ENCODE measurements at places on chromosomes 6 and 20. TPM values are rescaled to one million over a fixed set of nuclear protein-coding genes. Genes with fewer than 3 reads are reported as not detected.

DNA sequence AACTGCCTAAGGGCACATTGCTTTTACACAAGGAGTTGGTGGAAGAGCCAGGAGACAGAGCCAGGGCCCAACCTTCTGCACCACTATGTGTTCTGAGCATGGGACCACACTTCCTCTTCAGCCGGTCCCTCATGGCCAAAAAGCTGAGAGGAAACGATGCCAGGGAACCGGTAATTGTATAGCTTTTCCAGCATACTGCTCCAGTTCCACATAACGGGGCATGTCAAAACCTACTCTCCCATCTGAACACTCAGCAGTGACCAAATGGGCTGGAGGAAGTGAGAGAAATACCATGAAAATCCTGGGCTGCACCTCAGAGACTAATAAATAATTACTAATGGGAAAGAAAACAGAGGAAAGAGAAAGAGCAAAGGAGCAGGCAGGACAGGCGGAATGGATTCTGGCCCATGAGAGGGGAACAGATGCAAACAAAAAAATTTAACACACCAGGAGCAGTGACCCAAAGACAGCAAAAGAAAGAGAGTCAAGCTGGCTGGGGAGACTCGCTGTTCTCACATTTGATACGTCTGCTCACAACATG, 52.0 kb upstream of the BMP2 start:
- H3K4me1 ChIP-seq: peaks cover 8% of the 10 kb centered on the region
- no peak overlapping the region for H3K27ac ChIP-seq
- DNase-seq: no peak
- no peaks in the 10 kb centered on the region for H3K27me3 ChIP-seq

DNA sequence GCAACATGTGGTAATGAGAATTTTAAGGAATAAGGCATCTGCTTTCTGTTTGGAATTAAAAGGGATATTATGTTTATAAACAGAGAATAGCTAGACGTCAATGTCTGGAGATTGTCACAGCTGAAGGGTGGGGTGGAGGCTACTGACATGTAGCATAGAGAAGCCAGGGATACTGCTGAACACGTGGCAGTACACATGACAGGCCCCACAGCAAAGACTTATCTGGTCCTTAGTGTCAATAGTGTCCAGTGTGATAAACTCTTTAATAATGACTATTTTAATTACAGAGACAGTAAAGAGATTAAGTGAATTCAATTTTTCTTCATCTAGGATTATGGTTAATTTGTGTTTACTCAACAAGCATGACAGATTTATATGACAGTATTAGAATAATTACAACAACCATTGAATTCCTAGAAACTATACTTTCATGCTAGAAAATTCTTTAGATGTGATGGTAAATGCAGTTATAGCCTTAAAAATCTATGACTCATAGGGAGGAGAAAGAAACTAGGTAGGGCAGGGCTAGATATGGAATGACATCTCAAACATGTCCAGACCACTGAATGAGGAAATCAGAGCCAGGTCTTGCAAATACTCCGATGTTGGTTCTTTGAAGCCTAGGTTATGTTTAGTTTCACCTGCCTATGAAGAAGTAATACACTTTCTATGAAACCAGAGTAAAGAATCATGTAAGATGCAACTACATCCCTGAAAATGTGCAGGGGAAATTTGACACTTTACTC, 399.5 kb downstream of the PHF3 start:
- DNase-seq: no peak
- no peak overlapping the region for H3K27ac ChIP-seq
- no peaks in the 10 kb centered on the region for H3K36me3 ChIP-seq
- H3K27me3 ChIP-seq: no peaks in the 10 kb centered on the region

KHDC1 gene
- total RNA-seq: 3.1 TPM

- H3K4me1 ChIP-seq: peaks cover 21% of the 10 kb centered on the region
- H3K36me3 ChIP-seq: no peaks in the 10 kb centered on the region
- H3K27ac ChIP-seq: peak overlapping the region; percentile 72
- DNase-seq: peak; percentile 68
- H3K27me3 ChIP-seq: no peaks in the 10 kb centered on the region
Measured at GRCh38 chr6:24273096-24273870, 84.6 kb downstream of the DCDC2 start.

- no peaks in the 10 kb centered on the region for H3K36me3 ChIP-seq
- H3K27ac ChIP-seq: no peak overlapping the region
- no peak overlapping the region for H3K4me3 ChIP-seq
- no peaks in the 10 kb centered on the region for H3K4me1 ChIP-seq
- DNase-seq: no peak
Measured at GRCh38 chr6:56311061-56311460, 63.7 kb upstream of the COL21A1 start.

CARMIL1 gene
- total RNA-seq: 24.7 TPM

DNA sequence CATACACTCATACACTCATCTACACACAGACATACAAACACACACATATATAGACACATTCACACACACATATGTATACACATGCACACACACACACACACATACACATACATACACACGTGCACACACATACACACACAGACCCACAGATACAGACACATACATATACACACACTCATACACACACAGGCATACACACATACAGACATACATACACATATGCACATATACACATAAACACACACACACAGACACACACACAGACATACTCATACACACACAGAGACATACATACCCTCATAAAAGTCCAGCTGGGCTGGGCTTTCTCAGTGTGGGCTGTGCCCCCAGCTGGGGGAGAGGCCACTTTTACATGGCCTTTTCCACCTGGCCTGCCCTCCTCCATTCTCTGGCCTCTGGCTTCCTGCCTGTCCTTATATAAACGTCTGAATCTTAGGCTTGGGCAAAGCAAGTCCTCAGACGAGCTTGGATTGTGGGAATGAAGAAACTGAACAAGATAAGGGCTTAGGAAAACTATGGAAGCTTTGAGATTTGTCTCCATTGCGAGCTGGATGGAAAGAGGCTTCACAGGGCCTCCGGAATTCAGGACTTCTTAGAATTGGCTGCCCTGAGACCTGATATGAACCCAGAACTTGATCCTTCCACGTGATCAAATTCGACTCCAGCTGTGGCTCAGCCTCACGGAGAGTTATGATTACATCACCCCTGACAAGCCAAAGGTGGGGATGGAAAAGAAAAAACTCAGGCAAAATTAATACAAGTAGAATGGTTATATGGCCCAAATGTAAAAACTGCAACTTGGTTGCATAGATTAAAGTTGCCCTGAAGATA, 22.5 kb upstream of the CST3 start:
- peaks cover 9% of the 10 kb centered on the region for H3K4me1 ChIP-seq
- H3K27ac ChIP-seq: peak overlapping the region; percentile 55
- no peak for DNase-seq
- no peaks in the 10 kb centered on the region for H3K36me3 ChIP-seq
- H3K4me3 ChIP-seq: no peak overlapping the region

ZKSCAN4 gene
- total RNA-seq: 4.4 TPM

GRCh38 chr20:43537921-43538877, 20.6 kb upstream of the SGK2 start:
- H3K36me3 ChIP-seq: no peaks in the 10 kb centered on the region
- H3K27ac ChIP-seq: no peak overlapping the region

BACH2 gene
- total RNA-seq: 6.6 TPM

DNA sequence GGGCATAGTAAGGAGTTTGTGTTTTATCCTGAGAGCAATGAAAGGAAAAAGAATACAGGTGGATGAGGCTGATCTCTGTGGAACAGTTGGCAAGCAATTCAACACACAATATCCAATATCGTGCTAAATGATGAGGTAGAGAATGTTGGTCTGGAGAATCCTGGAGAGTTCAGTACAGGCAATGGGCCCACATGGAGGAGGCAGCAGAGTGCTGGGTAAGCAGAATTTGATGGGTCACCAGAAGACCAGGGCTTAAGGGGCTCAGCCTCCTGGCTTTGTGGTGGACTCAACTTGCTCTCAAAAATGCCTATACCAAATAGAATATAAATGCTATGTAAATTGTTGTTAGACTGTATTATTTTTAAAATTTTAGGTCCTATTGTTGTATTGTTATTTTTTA, 271.5 kb upstream of the JARID2 start:
- H3K27ac ChIP-seq: no peak overlapping the region
- DNase-seq: no peak
- no peaks in the 10 kb centered on the region for H3K27me3 ChIP-seq
- no peaks in the 10 kb centered on the region for H3K36me3 ChIP-seq
- H3K4me1 ChIP-seq: no peaks in the 10 kb centered on the region
- no peak overlapping the region for H3K4me3 ChIP-seq

DNA sequence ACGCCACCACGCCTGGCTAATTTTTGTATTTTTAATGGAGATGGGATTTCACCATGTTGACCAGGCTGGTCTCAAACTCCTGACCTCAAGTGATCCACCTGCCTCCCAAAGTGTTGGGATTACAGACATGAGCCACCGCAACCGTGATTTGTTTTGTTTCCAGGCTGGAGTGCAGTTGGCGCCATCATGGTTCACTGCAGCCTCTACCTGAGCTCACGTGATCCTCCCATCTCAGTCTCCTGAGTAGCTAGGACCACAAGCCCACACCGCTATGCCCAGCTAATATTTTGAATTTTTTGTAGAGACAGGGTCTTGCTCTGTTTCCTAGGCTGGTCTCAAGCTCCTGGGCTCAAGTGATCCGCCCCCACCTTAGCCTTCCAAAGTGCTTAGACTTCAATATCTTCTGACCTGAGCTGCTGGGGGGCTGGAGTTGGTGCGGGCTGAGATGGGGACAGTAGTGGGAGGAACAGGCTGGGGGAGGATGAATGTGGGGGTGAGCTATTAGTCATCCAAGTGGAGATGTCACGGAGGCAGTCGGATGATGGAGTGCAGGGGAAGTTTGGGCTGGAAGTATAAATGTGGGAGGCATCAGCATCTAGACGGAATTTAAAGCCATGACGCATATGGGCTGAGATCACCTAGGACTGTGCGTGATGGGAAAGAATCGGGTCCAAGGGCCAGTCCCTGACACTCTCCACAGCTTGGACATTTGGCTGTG, 23.1 kb upstream of the ZMYND8 start:
- DNase-seq: no peak
- H3K36me3 ChIP-seq: no peaks in the 10 kb centered on the region
- H3K4me3 ChIP-seq: no peak overlapping the region
- no peaks in the 10 kb centered on the region for H3K27me3 ChIP-seq

ALDH8A1 gene
- not detected for total RNA-seq

NRSN1 gene
- not detected for total RNA-seq

DNA sequence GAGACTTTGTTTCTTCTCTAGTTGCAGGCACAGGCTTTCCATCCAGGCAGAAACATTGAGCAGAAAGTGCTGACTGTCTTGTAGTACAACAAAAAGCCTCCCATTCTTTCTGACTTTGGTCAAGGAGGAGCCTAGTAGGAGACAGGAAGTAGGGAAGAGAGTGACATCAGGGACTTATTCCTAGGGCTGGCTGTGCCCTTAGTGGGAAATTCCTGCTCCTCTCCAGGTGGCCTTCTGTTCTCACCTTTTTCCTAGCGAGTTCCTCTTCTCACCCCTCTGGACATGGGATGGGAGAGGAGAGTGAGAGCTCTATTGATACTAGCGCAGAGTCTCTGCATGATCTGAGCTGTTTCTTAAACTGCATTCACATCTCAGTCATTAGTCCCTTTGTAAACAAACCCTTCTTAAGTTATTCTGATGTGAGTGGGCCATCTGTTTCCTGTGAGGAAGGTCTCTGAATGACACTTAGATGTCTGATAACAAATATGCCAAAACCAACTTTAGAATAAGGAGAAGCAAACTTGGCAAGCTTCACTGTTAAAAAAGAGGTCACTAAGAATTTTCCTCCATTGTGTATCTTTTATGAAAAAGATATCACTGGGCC, 455.0 kb downstream of the GJA1 start:
- no peak for DNase-seq
- H3K4me3 ChIP-seq: no peak overlapping the region
- H3K27ac ChIP-seq: no peak overlapping the region

DNA sequence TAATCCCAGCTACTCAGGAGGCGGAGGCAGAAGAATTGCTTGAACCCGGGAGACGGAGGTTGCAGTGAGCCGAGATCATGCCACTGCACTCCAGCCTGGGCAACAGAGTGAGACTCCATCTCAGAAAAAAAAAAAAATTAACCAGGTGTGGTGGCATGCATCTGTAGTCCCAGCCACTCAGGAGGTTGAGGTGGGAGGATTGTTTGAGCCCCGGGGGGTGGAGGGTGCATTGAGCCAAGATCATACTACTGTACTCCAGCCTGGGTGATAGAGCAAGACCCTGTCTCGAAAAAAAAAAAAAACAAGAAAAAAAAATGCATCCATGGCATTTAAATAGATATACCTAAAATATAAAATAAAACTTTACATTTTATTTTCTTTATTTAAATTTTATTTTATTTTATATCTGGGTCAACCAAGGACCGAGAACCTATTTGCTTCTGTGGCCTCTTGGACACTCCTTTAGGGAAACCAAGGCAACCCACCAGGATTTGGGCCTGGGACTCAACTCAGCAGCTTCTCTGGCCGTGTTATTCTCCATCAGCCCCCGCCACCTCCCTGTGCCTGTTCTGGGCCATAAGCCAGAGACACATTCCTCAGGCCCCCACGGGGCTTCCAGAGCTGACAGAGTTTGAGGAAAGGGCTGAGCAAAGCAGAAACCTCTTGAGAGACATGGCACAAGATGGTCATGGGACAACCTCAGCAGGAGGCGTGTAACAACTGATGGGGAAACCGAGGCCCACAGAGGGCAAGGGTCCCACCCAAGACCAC, 6.2 kb downstream of the SNTA1 start:
- H3K4me1 ChIP-seq: peaks cover 70% of the 10 kb centered on the region
- DNase-seq: peak; percentile 95
- peak overlapping the region; percentile 95 for H3K27ac ChIP-seq
- H3K4me3 ChIP-seq: no peak overlapping the region
- no peaks in the 10 kb centered on the region for H3K36me3 ChIP-seq

MOG gene
- total RNA-seq: not detected

GRCh38 chr20:57657535-57658446, 37.6 kb upstream of the ZBP1 start:
- DNase-seq: peak; percentile 64
- no peaks in the 10 kb centered on the region for H3K36me3 ChIP-seq
- no peak overlapping the region for H3K27ac ChIP-seq
- H3K27me3 ChIP-seq: no peaks in the 10 kb centered on the region
- H3K4me3 ChIP-seq: no peak overlapping the region
- H3K4me1 ChIP-seq: peaks cover 14% of the 10 kb centered on the region

DNA sequence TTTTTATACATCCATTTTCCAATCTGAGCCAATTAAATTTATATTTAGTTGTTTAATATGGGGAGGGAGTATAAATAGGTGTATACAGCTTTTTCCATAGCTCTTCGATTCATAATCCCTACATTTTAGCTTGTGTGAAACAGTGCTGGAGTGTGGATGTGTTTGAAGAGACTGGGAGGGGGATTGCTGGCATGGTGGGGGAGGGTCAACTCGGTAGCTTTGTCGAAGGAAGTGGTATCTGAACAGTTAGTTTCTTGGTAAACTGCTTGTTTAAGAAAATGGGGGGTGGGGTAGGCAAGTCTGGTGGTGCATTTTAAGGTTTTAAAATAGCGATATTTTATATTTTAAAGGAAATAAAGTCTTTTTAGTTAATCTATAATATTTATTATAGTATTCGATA, 1.4 kb upstream of the LIN28B start:
- no peaks in the 10 kb centered on the region for H3K36me3 ChIP-seq
- peaks cover 7% of the 10 kb centered on the region for H3K4me1 ChIP-seq
- peaks cover 49% of the 10 kb centered on the region for H3K27me3 ChIP-seq
- DNase-seq: no peak

CPXM1 gene
- total RNA-seq: 10.1 TPM

GRCh38 chr6:156729248-156729647, 47.9 kb upstream of the ARID1B start:
- H3K4me1 ChIP-seq: no peaks in the 10 kb centered on the region
- no peak for DNase-seq
- H3K27me3 ChIP-seq: no peaks in the 10 kb centered on the region
- no peak overlapping the region for H3K4me3 ChIP-seq
- no peak overlapping the region for H3K27ac ChIP-seq

EYA2 gene
- total RNA-seq: 17.1 TPM

GRCh38 chr6:5996714-5997419, 9.9 kb downstream of the NRN1 start:
- no peaks in the 10 kb centered on the region for H3K36me3 ChIP-seq
- peaks cover 67% of the 10 kb centered on the region for H3K27me3 ChIP-seq
- peak overlapping the region; percentile 30 for H3K4me3 ChIP-seq
- H3K4me1 ChIP-seq: peaks cover 43% of the 10 kb centered on the region

Measured in thyroid gland (tissue), 4 donors.